ENCODE measurements at places on chromosomes 1 and 21.

GRCh38 chr1:167198518-167199133, 22.1 kb upstream of the POU2F1 start:
- DNase-seq, result peak; percentile 71

DNA sequence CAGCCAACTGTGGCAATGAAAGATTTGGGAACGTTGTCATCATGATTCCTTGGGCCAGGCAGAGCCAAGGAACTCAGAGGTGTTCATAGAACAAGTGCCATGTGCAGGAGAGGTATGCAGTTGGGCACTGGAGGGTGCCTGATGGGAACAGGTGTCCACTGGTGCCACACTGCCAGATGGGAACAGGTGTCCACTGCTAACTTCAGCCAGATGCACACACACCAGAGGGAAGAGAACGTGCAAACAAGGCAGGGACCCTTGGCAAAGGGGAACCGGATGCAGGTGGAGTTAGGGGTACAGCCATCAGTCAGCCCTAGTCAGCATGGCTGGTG, 13.5 kb downstream of the OLFML2B start:
- DNase-seq, result no peak

- DNase-seq, result no peak
Observed at GRCh38 chr1:155077758-155078445, 735 bp upstream of the EFNA3 start.

GRCh38 chr21:15841856-15842564, 112.2 kb downstream of the USP25 start:
- DNase-seq, result no peak

GRCh38 chr1:87159378-87159915, 169.2 kb upstream of the LMO4 start:
- no peak for DNase-seq

DNA sequence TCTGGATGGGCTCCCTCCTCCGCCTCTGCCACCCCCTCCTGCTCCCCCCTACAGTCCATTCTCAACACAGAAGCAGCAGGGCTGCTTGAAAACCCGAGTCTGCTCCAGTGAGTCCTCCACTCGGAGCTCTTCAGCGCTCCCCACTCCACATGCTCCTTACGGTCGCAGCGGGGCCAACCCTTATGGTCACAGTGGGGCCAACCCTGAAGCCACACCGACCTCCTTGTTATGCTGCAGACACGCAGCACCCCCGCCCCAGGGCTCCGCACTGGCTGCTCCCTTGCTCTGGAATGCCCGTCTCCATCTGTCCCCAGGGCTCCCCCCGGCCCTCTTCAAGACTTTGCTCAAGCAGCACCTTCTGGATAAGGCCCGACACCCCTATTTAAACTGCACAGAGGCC, 22.6 kb downstream of the GPR157 start:
- DNase-seq, result no peak

DNA sequence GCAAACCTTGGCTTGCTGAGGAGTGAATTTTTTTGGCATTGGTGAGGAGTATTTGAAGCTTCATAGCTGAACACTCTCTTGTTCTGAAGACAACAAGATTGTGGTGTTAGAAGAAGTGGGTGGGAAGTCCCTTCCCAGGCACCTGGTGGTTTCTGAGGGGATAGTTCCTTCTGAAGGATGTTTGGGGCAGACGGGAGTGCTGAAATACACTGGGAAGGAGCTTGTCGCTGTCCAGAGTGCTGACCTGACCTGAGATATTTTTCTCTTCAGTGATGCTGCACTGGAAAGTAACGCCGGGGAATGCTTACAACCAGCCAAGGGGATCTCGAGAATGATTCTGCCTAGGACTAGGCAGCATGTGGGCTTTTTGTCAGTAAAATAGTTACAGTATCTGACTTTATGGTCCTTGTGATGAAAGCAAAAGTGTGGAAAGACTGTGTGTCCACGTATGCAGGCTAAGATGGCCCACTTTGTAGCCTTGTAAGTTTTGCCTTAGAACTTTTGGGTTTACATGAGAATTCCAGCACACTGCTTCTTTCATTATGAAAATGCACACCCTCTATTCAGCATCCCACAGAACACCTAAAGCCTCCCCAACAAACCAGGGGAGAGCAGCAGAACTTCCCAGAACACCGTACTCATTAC, 33.1 kb upstream of the NFASC start:
- DNase-seq, result peak; percentile 90

GRCh38 chr21:34715985-34716596, 47.3 kb downstream of the CLIC6 start:
- no peak for DNase-seq

DNA sequence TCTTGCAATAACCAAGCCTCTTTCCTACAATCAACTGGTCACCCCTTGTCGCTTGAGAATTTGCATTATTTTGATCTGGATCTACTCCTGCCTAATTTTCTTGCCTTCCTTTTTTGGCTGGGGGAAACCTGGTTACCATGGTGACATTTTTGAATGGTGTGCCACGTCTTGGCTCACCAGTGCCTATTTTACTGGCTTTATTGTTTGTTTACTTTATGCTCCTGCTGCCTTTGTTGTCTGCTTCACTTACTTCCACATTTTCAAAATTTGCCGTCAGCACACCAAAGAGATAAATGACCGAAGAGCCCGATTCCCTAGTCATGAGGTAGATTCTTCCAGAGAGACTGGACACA, 743 bp downstream of the GPR52 start:
- no peak for DNase-seq

DNA sequence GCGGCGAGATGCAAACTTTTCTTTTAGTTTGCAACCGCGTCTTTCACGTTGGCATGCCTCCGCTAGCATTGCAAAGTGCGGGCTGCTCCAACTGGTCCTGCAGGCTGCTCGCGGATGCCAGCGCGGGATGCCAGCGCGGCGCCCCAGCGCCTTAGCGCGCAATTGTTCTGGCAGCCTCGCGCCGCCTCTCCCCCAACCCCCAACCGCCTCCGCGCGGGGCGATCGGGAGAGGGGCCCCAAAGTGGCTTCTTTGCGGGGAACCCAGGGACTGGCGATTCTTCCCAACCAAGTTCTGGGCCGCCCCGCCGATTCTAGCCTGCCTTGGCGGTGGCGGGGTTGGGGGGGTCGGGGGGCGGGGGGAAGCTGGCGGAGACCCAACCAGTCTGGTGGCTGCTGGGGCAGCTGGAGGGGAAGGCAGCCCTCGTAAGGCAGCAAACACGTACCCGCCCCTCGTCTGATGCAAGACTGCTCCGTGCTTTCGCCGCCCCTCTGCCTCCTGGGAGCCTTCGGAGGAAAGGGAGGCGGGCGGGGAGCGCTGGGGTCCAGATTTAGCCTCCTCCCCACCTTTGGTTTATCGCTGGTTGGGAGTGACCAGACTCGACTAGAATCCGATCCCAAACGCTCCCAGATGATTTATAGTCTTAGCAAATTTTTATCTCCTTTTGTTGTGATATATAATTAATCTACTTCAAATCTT, 756 bp downstream of the PHGDH start:
- DNase-seq, result peak; percentile 89
